WTC11 (cell line): ENCODE measurements at places on chromosomes 5 and 9. TPM values are rescaled to one million over a fixed set of nuclear protein-coding genes. Genes with fewer than 3 reads are reported as not detected.

The RNF183 gene
- total RNA-seq, result 0.17 to 0.25 TPM (median 0.25 TPM) in 3 replicates

DNA sequence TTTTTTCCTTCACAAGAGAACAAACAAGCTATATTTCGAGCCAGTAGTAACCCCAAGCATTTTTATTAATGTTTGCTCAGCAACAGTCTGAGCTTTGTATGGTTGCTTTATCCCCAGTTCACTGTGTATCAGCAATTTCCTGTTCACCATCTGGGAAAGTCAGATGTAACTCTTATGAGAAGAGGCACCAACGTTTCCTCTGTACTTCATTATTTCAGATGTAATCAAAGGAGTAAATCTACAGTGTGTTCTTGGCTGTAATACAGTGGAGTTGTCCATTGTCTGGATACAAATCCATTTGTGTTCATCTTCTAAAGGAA is 340.2 kb downstream of the ARRDC3 start:
- DNase-seq, result no peak

The PCDHGA1 gene
- total RNA-seq, result 1.1 to 1.5 TPM (median 1.2 TPM) in 3 replicates

DNA sequence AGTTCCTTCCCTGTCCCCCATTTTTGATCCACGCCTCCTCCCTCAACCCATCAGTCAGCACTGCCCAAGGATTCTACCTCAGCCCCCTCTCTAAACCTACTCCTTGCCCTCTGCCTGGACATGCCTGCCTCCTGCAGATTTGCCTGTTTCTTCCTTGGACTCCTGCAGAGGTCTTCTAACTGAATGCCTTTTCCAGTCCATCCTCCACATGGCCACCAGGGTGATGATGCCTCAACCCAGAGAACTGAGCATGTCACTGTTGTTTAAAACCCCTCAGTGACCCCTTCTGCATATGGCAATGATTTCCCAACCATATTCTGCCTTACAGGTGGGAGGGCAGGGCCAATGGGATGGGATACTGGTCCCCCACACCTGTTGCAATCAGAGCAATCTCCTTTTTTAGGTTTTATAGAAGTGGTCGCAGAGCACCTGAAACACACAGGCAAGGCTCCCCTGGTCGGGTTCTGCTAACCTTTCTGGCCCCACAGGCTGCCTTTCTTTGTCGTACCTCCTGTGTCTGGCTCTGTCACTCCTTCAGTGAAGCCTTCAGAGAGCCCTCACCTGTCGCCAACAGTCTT is 9.3 kb downstream of the PHYKPL start:
- DNase-seq, result no peak

GRCh38 chr9:91176426-91176825 is 185.3 kb downstream of the AUH start:
- DNase-seq, result no peak

GRCh38 chr5:42285230-42285629 is 138.0 kb upstream of the GHR start:
- no peak for DNase-seq

The PTPN3 gene
- 1.7 to 2.4 TPM (median 2.1 TPM) in 3 replicates for total RNA-seq

DNA sequence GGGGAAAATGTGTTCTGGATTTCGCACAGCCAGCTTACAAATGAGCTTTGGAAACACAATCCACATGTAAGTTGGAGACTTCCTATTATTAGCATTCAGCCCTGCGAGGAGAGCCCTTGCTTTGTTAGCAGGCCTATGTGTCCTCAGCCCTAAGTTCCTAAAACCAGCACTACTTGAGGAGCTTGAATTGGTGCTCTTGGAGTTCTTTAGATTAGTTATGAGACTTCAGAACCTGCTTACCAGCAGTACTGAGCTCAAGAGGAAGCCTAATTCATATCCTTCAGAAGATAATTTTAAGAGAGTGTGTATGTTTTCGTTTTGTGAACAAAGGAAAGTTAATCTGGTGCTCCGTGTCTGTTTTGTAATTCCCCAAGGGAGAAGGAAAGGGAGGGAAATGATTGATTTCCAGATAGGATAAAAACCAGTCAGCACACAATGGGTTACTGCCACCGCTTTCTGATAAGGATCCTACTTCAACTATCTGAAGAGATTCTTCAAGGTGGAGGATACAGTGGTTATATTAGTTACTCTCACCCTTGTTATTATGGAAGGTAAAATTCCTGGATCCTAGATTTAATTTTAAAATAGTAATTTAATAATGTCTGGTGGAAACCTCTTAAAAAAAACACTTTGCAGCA is 35.2 kb downstream of the PIK3R1 start:
- no peak for DNase-seq

GRCh38 chr9:91164724-91165520 is 196.8 kb downstream of the AUH start:
- no peak for DNase-seq

GRCh38 chr9:69817202-69817601 is 3.4 kb upstream of the CFAP95 start:
- no peak for DNase-seq

- DNase-seq, result no peak
Measured at GRCh38 chr9:138063033-138063432, 185.5 kb downstream of the CACNA1B start.

GRCh38 chr9:75106857-75107256 is 18.5 kb downstream of the OSTF1 start:
- no peak for DNase-seq

- no peak for DNase-seq
Measured at GRCh38 chr9:112809351-112809848, 58.8 kb downstream of the SNX30 start.

The NSMF gene
- 61.6 to 63.7 TPM (median 61.9 TPM) in 3 replicates for total RNA-seq

- DNase-seq, result no peak
Measured at GRCh38 chr9:18941060-18941740, 91.8 kb downstream of the SAXO1 start.

DNA sequence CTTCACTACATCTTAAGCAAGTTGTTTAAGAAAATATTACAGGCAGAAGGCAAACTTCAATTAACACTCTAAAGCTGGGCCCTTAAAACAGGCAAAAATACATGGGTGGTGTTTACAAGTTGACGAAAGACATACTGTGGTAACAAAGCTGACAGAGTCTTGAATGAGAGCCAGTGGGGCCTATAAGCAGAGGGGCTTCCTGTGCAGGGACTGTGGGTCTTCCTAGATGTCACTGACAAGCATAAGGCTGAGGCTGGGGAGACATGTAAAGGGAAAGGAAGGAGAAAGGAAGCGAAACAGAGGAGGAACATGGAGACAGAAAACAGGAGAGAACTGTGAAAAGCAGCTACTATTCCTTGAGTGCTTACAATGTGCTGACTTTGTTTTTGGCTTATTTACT is 308.0 kb upstream of the RPS23 start:
- no peak for DNase-seq

DNA sequence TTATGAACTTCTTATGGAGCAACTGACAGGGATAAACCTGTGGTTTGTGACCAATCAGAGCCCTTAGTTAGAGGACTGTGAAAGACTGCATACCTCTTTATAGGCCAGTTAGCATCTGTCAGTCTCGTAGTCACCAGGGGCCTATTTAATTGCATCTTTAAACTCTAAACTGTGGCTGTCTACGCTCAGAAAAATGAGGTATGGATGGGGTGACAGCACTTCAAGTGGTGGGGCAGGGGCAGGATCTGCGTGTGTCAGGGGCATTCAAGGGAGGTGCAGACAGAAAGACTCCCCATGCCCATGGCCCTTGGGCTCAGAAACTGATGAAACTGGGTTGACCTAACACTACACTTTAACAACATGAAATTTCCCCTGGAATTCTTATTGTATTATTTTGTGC is 132.6 kb upstream of the TBCA start:
- DNase-seq, result no peak

The PRDM9 gene
- total RNA-seq, result 0.15 TPM in 1 of 3 replicates, not detected in the others

GRCh38 chr9:90307167-90307833 is 335.3 kb downstream of the DIRAS2 start:
- no peak for DNase-seq

The PLPP7 gene
- total RNA-seq, result 4.2 to 4.9 TPM (median 4.7 TPM) in 3 replicates

The RASGRF2 gene
- total RNA-seq, result 13.9 to 17.6 TPM (median 14.8 TPM) in 3 replicates
